NCI-H2107 (cell line): ENCODE measurements at places on chromosomes 1 and 21.

GRCh38 chr1:155329980-155330598 is 9.4 kb downstream of the RUSC1 start:
- peak; percentile 21 for DNase-seq

- no peak for DNase-seq
Measured at GRCh38 chr1:151776665-151777062, 13.4 kb upstream of the MRPL9 start.

DNA sequence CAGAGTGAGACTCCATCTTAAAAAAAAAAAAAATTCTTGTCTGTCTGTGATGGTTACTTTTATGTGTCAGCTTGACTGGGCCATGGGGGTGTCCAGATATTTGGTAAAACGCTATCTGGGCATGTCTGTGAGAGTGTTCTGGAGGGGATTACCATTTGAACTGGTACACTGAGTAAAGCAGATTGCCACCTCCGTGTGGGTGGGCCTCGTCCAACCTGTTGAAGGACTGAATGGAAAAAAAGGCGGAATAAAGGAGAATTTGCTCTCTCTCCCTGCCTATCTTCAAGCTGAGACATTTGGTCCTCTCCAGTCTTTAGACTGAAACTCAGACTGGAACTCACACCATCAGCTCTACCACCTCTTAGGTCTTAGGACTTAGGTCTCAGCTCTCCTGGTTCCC is 82.8 kb downstream of the MIS18A start:
- DNase-seq = no peak

GRCh38 chr1:34266127-34266951 is 89.6 kb downstream of the C1orf94 start:
- DNase-seq = peak; percentile 2

GRCh38 chr1:19273106-19273843 is 15.3 kb downstream of the AKR7A3 start:
- DNase-seq = no peak

GRCh38 chr1:40838045-40838979 is 23.9 kb downstream of the CITED4 start:
- no peak for DNase-seq

- no peak for DNase-seq
Measured at GRCh38 chr1:107668762-107669161, 296.2 kb downstream of the VAV3 start.

DNA sequence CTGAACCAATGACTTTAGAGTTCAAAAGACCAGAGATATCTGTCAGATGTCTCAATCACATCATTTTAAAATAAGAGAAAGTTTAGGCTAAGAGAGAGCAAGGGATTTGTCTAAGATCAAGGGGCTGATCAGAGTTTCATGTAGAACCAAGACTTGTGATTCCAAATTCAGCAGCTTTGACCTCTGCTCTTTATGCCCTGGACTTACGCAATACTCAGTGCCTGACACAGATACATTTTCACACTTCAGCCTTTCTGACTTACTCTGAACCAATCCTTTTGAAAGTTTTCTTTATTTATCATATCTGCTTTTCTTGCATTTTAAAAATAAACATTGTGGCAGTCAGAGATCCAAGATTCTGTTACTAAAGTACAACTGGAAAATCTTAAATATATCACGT is 428.0 kb downstream of the PLPP3 start:
- DNase-seq = no peak

DNA sequence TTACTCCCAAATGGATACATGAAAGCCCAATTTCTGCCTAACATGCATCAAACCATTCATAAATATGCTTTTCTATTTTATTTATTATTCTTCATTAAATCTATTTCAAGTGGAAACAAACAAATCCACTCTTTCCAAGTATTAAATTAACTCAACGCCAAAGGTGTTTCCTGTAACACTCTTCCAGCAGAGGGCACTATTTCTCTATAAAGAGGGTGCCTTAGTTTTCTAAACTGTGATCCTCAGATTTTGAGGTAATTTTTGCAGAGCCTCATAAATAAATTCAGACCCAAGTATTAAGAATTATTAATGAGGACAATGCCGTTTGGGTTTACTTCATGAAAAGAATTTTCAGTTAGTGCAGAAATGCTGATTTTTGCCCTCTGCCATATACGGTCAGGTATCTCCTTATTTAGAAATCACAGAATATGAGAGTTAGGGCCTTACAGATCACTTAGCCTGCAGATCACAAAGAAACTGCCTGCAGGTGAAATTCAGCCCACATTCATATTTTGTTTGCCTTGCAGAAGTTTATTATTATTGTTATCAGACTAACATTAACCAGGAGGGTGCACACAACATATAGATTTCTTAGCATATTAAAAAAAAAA is 40.1 kb upstream of the MYSM1 start:
- DNase-seq = peak; percentile 78

DNA sequence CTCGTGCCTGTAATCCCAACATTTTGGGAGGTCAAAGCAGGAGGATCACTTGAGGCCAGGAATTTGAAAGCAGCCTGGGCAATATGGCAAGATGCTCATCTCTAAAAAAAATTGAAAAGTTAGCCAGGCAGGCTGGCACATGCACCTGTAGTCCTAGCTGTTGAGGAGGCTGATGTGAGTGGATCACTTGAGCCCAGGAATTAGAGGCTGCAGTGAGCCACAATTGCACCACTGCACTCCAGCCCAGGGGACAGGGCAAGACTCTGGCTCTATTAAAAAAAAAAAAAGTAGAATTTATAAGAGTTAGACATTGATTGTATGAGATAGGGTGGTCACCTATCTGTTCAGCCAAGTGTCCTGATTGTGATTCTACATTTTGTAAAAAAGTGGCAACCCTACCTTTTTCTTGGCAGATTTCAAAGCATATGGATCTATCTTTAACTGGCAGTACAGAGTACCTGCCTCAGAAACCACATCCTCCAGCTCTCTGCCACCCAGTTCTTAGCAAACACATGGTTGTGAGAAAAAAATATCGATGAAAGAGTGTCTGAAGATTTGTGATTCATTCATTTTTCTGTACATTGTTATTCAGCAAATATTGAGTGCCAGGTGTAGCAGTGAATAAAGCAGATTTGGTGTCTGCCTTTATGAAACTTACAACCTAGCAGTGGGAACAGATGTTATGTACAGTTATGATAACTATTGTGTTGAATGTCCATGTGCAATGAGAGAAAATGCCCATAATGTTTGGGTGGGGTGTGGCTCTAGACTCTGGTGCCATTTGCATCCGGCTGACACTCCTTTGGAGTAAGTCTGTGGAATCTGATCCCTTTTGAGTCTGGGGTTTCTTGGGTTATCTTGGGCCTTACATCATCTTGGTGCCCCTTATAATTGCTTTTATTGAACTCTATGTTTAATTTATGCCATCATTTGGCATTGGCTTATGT is 82.5 kb downstream of the ST3GAL3 start:
- no peak for DNase-seq

GRCh38 chr1:42324398-42325013 is 10.5 kb downstream of the FOXJ3 start:
- no peak for DNase-seq

DNA sequence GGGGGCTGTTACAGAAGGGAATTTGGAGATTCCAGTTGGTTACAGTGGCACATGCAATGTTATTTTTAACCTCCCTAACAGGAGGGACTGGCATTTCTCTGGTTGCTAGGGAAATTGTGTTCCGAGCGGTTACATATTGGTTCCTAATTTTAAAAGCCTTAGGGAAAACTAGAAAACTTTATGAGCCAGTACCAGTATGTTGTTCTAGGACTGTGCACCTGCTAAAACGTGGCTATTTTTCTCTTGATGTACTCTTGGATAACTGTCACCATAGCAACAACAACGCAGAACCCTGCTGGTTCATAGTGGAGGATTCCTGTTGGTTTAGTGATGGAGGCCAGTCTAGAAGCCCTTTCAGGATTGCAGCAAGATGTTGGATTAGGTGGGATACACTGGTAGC is 68.9 kb upstream of the PGBD5 start:
- DNase-seq = no peak

DNA sequence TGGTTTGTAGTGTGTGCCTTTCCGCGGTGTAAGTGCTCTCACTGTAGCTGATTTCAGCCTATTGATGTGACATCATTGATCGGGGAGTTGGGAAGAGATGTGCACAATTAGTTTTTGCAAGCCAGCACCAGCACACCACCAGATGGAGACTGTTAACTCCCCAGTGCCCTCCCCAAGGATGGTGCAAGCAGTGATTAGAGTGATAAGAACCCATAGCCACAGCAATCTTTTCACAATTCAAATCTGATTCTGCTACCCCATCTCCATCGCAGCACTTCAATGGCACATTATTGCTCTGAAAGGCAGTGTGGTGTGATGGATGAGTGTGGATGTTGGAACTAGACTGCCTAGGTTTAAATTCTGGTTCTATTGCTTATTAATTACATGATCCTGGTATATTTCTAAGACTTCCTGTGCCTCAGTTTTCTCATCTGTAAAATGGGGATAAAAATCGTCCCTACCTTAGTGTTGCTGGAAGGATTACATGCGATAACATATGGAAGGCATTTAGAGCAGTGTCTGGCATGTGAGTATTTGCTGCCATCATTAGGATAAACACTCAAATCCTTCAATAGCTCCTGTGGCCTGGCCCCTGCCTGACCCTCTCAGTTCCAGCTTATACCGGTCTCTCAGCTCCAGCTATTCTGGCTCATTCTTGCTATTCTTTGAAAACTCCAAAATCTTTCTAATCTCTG is 6.7 kb downstream of the CSF3R start:
- DNase-seq = no peak

DNA sequence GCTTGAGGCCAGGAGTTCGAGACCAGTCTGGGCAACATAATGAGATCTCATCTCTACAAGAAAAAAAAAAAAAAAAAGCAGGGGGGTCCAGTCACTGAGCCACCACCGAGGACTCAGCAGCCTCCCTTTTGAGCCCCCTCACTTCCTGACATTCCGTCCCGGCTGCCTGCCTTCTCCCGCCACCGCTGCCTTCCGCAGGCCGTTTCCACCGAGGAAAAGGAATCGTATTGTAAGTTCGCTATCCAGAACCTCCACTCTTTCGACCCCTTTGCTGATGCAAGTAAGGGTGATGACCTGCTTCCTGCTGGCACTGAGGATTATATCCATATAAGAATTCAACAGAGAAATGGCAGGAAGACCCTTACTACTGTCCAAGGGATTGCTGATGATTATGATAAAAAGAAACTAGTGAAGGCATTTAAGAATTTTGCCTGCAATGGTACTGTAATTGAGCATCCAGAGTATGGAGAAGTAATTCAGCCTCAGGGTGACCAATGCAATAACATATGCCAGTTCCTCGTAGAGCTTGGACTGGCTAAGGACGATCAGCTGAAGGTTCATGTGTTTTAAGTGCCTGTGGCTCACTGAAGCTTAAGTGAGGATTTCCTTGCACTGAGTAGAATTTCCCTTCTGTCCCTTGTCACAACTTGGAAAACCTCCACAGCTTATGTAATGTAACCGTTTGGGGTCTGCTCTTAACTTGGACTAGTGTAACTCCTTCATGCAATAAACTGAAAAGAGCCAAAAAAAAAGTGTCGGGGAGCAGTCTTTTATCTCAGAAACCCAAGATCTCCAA is 55.6 kb downstream of the GLUL start:
- DNase-seq = no peak

DNA sequence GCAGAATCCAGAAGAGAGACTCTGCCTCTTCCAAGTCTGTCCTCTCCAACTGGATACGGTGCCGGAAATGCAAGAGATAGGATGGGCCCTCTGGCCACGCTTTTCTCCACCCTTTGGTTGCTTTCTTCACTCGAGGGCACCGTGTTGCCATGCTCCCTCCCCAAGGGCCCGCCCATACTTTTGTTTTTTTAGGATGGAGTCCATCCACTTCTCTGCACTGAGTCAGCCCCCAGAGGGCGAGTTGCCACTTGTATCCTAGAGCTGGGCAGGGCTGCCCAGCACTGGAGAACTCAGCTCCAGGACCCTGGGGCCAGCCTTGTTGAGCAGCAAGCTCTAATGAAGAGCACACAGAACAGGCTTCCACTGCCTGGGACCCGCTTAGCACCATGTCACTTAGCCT is 25.5 kb downstream of the IFNGR2 start:
- DNase-seq = no peak

DNA sequence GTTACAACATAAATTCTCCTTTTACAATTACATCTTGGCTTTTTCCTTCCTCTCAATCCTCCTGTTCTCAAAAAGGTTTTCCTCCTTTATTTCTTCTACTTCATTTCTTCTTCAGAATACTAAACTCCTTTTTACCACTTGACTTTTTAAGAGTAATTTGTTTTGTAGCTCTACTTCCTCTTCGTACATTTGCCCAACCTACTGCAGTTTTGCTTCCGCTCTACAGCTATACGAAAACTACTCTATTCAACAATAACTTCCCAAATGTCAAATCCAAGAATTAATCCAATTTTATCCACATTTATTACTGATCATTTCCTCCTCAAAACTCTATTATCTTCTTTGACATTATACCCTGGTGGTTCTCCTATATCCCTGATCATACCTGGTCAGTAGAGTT is 3.4 kb downstream of the GDAP2 start:
- DNase-seq = no peak

DNA sequence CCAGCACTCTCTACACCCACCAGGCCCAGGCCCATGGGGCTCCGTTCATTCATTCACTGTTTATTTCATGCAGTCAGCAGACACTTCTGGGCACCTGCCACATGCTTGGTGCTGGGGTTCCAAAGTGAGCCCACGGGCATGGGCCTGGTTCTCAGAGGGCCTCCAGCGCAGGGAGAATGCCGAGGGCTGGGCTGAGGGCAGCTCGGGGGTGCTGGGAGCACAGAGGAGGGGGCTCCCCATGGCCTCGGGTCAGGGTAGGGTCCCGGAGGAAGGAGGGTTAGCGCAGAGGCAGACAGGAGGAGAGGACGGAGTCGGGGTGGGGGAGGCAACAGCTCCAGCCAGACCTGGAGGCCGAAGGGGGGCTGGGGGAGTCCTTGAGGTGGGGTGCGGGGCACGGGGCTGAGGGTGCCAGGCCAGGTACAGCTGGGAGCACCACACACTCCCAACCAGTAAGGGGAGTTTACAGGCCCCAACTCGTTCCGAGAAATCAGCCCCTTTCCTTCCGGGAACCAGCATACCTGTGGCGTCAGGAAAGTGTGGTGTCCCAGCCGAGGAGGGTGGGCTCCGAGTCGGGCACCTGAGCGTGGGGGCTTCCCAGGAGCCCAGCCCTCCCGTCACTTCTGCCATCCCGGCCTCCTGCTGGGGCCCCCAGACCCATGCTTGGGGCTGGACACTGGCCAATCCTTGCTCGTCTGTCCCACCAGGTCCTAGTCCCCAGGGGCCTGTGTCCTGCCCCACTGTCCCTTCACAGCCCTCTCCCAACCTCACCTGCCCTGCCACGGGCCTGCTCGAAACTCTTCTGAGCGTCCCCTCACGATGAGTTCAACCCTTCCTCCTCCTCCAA is 10.8 kb downstream of the ARHGEF16 start:
- DNase-seq = no peak

DNA sequence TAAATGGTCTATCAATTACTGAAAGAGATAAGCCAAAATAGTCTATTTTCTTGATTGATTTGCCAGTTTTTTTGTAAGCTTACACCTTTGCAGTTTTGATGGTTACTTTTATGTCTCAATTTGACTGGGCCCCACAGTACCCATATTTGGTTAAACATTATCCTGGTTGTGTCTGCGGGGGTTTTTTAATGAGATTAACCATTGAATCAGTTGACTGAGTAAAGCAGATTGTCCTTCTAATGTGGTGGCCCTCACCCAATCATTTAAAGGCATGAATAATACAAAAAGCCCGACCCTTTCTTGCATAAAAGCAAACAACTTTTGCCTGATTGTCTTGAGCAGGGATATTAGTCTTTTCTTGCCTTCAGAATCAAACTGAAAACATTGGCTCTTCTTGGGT is 650.0 kb upstream of the RGS18 start:
- no peak for DNase-seq

GRCh38 chr1:21704145-21704544 is 35.0 kb upstream of the RAP1GAP start:
- DNase-seq = no peak
